ENCODE measurements at places on chromosomes 11 and 22.

GRCh38 chr22:36467946-36468345 lies 13.5 kb downstream of the TXN2 start:
- no peak for DNase-seq

DNA sequence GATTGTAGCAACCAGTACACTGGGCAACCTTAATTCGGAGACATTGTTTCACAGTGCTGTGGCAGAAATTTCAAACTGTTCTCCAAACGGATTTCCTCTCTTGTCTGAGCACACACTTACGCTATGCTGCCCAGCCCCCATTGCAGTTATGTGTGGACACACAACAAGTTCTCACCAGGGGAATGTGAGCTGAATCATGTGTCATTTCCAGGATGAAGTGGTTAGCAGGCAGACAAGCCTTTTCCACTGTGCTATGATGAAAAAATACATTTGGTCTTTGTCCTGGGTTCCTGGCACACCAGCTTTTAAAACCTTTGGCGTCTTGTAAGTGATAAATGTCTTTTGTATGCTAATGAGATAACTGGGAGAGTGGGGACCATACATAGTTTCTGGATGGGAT lies 46.9 kb upstream of the SYT9 start:
- no peak for DNase-seq

- DNase-seq, result no peak
Measured at GRCh38 chr22:27798511-27799014, 3.0 kb downstream of the MN1 start.

- peak; percentile 60 for DNase-seq
Measured at GRCh38 chr11:131671734-131672133, 301.3 kb downstream of the NTM start.

DNA sequence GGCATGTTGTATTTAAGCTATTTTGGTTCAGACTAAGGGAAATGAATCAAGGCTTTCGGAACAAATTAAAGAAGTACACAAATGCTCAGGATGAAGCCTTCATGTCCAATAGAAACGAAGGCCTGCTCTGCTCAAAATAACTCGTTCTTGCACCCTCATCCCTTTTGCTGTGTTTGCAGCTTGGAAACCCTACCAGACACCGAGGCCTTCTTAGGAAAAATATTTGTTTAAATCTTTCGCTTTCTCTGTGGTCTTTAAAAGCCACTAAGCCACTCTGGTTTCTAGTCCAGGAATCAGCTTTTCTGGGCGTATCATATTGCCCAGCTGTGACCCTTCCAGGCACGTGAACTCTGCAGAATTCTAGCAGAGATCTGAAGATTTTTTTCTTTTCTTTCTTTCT lies 60.9 kb upstream of the HSPA8 start:
- DNase-seq, result no peak

GRCh38 chr11:80862011-80862410 lies 1421.2 kb upstream of the TENM4 start:
- DNase-seq, result no peak

GRCh38 chr22:50253046-50253915 lies 2.2 kb upstream of the HDAC10 start:
- no peak for DNase-seq

- no peak for DNase-seq
Measured at GRCh38 chr11:79794484-79795393, 353.9 kb upstream of the TENM4 start.

DNA sequence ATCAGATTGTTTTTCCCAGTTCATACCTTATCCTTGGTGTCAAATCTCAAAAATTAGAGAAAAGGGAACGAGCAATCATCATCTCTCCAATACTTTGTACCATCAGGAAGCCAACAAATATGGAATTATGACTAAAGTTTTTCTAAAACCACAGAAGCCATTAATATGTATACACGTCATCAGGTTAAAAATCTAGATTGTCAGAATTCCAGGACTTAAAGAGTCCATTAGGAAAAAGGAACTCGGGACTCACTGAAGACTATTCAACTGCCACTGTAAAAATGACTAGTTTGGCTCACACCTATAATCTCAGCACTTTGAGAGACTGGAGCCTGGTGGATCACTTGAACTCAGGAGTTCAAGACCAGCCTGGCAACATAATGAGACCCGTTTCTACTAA lies 344.4 kb upstream of the LRRC4C start:
- DNase-seq, result no peak

GRCh38 chr11:57680552-57680874 lies 12.6 kb downstream of the ZDHHC5 start:
- no peak for DNase-seq

DNA sequence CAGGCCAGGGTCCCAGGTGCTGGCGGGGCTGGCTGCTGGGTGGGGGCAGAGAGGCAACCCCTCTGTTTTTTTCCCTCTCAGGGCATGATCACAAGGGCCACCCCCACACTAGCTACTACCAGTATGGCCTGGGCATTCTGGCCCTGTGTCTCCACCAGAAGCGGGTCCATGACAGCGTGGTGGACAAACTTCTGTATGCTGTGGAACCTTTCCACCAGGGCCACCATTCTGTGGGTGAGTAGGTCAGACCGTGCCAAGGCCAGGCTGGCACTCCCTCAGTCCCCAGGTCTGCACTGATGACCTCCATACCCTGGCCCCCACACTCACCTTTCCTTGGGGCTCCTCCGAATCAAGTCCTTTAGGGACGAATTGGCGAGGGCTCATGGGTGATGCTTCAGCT lies 7.3 kb downstream of the TCN2 start:
- DNase-seq, result no peak

DNA sequence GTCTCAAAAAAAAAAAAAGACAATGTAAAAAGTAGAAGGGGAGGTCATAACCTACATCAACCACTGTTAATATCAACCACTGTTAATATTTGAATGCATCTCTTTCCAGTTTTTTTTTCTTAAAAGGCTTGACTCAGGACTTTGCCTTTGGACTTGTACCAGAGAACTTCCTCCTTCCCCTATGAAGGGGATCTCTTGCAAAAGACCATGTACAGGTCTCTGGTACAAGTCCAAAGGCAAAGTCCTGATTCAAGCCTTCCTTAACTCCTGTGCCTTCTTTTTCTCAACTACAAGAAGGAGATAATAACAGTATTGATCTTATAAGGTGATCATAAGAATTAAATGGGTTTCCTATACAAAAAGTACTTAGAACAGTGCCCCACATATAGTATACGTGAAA lies 563.5 kb downstream of the BUD13 start:
- DNase-seq, result no peak

DNA sequence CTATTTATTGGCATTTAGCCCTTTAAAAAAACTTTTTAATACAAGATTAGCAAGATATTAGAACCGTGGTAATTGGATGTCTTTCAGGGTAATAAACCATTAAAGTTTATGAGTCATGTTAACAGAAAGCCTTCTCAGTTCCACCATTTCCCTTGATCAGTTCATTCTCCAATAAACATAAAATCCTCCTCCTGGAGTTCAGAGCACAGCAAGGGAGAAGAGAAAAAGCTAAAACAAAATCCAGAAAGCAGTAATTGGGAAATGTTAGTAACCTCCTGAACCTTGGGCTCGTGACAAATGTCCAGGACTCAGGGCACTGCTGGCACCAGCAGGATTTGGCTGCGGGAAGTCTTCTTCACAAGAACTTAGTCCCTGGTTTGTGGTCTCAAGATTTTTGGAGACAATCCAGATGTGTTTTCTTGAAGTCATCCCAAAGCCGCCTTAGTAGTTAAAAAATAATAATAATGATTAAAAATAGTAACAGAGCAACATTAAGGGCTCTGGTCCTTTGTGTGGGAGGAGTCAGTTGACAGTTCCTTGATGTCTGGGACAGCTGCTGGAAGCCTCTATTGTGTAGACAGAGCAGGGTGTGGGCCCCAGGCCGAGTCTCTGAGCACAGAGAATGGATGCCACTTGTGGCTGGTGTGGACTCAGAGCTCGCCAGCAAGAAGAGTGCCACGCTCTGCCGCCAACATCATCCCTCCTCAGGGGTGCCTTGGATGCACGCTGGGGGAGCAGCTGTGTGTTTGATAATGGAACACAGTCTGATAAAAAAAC lies 43.4 kb upstream of the PITPNB start:
- DNase-seq, result no peak

Measured in hypothalamus (tissue), 51 donors.